HCEC 1CT (cell line): ENCODE measurements at places on chromosomes 7 and 10.

GRCh38 chr7:158666401-158666800, 38.2 kb downstream of the NCAPG2 start:
- no peak for DNase-seq

DNA sequence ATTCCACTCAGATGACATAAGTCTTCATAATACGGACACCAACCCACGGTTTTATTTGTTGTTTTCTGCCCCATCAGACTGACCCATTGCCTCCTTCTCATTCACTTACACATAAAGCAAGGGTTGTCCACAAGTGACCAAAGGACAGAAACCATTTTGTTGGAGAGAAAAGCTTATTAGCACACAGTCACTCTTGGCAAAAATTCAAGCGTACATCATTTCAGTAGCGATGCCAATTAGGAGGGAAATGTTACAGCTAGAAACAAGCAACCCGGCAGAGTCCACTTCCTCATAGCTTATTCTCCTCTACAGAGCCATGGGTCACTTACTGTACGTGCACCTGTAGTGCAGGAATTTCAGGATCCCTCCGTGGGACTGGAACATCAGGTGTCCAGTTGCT, 23.0 kb downstream of the ABLIM1 start:
- DNase-seq: no peak

DNA sequence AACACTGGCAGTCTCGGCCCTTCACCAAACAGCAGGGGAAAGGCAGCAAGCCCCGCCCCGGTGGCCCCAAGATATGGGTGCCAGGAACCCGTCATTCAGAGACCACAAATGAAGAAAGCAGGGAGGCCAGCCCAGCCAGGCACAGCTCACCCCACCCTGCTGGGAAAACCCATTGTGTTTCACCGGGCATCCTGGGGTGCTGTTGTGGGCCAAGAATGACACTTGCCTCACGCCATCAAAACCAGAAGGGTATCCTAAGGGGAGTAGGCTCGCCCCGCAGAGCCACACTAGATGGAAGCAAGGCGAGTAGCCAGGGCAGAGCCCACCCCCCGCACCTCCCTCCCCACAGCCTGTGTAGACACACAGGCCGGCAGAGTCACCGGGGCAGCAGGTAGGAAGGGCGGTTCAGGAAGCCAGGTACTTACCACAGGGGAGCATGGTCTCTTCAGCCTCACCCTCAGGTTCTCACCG, 72.5 kb upstream of the KCNMA1 start:
- DNase-seq: no peak

- DNase-seq: no peak
These were observed 639.2 kb upstream of the POT1 start for GRCh38 chr7:125568799-125569198.

DNA sequence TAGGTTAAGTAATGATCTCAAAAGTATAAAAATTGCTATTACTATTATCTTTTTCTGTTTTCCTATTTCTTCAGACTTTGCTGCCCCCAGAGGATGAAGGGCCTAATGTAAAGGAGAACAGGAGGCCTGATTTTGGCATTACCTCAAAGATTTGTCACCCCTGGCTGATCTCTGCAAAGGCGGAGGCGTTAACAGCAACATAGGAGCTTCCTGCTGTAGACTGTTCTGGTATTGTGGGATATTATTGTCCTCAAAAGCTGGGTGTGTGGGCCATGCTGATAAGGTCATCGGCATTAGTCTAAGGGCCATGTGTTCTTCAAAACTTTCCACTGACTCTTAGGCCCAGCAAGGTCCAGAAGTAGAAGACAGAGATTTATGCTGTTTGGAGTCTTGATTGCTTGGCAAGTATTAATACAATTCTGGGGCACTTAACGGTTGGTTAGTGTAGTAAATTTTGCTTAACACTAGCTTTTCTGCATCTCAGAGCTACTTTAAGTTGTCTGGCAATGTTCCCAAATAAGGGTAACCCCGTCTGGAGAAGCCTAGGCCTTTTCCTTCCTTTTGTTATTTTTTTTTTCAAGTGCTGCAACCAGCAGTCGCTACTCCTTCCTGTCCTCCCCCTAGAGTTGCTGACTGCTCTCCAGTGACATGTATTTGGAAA, 14.0 kb upstream of the ENTPD1 start:
- DNase-seq: peak; percentile 5

DNA sequence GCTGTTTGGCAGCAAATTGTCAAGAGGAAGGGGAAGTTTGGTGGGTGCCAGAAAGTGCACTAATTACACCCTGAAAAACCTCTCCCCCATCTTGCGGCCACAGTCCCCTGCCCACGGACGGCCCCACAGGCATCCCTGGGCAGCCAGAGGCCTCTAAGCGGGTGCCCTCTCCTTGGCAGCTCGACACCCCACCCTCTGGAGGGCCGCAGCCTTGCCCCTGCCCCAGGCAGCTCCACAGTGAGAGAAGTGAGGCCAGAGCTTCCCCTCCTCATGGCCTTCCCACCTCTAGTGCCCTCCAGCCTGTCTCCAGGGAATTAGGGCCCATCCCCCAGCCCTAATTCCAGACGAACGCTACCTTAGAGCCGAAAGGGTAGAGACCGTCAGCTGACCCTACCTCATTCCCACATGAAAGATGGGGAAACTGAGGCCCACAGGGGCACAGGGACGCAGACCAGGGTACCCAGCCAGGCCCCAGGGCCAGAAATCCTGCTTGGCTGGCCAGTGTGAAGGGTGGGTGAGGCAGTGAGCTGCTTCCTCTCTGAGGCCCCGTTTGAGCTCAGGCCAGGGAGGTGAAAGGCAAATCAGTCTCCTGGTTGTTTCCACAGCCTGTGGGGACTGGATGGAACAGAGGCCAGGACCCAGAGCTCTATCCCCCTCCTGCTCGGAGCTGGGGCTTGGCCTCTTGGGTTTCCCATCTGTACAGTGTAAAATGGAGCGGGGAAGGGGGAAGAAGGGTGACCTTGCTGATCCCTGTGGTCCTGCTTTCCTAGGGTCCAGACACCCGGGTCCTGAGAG, 10.0 kb downstream of the ZCCHC24 start:
- DNase-seq: peak; percentile 28

DNA sequence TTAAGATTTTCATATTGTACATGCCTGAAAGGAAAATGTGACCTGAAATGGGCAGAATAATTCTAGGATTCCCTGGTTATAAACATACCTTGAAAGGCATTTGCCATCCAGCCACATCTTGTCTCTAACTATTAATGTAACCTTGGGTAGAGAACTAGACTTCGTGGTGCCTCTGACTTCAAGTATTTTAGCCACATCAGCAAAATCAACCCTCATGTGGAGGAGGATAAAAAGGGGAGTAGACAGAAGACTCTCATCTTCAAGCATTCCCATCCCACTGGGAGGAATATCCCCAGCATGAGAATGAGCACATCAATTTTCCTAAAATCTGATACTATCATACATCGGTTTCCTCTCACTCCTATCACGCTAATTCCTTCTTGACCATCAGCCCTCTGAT, 164.7 kb upstream of the NOBOX start:
- DNase-seq: no peak

GRCh38 chr7:35556515-35557471, 138.1 kb downstream of the HERPUD2 start:
- DNase-seq: no peak

DNA sequence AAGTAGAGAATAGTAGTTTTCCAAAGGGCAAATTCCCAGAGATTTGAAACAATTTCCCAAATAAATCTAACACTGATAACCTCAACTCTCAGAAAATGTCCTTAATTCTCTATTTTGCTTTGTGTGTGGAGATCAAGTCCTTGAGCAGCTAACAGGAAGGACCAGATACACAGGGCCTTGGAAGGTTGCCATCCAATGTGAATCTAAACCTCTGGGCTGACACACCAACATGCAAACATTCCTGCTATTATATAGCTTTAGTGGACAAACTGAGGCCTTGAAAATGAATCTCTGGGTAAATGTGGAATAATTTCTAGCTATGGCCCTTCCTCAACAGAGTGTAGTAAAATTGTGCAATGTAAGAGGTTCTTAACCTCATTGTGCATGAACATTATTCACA, 44.1 kb upstream of the PARD3 start:
- DNase-seq: no peak

- no peak for DNase-seq
These were observed 513.5 kb downstream of the PTPRN2 start for GRCh38 chr7:158073845-158074840.

- DNase-seq: no peak
These were observed 178.8 kb downstream of the CUX1 start for GRCh38 chr7:101996131-101996691.
